IMR-90 (cell line): ENCODE measurements at places on chromosomes 11 and 22. TPM values are rescaled to one million over a fixed set of nuclear protein-coding genes. Genes with fewer than 3 reads are reported as not detected.

DNA sequence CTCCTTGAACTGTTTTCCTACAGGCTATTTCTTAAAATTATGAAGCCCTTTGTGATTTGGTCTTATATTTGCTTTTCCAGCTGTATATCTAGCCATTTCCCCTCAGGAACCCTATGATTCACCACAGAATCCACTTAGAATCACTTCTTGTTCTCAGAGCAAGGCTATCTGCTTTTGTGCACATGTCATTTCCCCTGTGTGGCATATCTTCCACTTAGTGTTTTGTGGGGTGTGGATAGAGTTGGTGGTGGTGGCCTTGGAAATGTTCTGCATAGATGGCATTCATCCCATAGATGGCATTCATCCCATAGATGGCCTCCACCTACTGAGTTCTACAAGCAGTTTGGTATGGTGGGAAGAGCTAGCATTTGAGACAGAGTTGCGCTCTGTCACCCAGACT is 44.7 kb downstream of the SWAP70 start:
- no peaks in the 10 kb centered on the region for H3K36me3 ChIP-seq
- no peak overlapping the region for H3K4me3 ChIP-seq
- peaks cover 3% of the 10 kb centered on the region; the same call in 1 of the 2 replicates for H3K4me1 ChIP-seq

GRCh38 chr11:12052676-12053605 is 44.5 kb upstream of the DKK3 start:
- no peak overlapping the region for H3K27ac ChIP-seq
- peaks cover 3% of the 10 kb centered on the region; the same call in 1 of the 2 replicates for H3K4me1 ChIP-seq
- no peak overlapping the region for H3K4me3 ChIP-seq
- no peaks in the 10 kb centered on the region for H3K27me3 ChIP-seq
- no peaks in the 10 kb centered on the region for H3K36me3 ChIP-seq

DNA sequence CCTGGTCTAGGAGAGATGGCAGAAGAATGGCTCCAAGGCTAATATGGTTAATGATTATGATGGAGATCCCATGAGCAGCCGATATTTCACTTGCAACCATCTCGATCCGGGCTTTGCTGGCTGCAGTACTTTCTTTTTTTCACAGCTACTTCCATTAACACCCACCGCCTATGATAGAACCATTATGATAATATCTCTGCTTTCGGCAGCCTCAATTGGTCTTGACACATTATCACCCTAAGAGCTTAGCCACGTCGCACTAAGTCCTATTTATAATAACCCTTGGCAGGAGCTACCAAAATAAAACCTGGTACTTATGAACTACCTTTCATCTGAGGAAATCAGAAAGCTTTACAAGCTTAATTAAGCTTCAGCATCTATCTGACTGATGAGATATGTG is 7.6 kb upstream of the FJX1 start:
- peaks cover 7% of the 10 kb centered on the region; the same call in 1 of the 2 replicates for H3K27me3 ChIP-seq
- no peak overlapping the region for H3K4me3 ChIP-seq
- H3K4me1 ChIP-seq: peaks cover 2% of the 10 kb centered on the region; the same call in 1 of the 2 replicates
- DNase-seq: no peak

GRCh38 chr11:11427140-11427539 is 74.1 kb upstream of the CSNK2A3 start:
- no peak for DNase-seq
- H3K4me3 ChIP-seq: no peak overlapping the region
- H3K27me3 ChIP-seq: no peaks in the 10 kb centered on the region
- no peak overlapping the region for H3K27ac ChIP-seq
- H3K36me3 ChIP-seq: no peaks in the 10 kb centered on the region
- H3K4me1 ChIP-seq: peaks cover 3% of the 10 kb centered on the region; the same call in 1 of the 2 replicates

- H3K4me1 ChIP-seq: no peaks in the 10 kb centered on the region
- no peak overlapping the region for H3K27ac ChIP-seq
- no peaks in the 10 kb centered on the region for H3K27me3 ChIP-seq
- H3K36me3 ChIP-seq: no peaks in the 10 kb centered on the region
- H3K4me3 ChIP-seq: no peak overlapping the region
Measured at GRCh38 chr11:33606762-33607161, 93.9 kb downstream of the C11orf91 start.

DNA sequence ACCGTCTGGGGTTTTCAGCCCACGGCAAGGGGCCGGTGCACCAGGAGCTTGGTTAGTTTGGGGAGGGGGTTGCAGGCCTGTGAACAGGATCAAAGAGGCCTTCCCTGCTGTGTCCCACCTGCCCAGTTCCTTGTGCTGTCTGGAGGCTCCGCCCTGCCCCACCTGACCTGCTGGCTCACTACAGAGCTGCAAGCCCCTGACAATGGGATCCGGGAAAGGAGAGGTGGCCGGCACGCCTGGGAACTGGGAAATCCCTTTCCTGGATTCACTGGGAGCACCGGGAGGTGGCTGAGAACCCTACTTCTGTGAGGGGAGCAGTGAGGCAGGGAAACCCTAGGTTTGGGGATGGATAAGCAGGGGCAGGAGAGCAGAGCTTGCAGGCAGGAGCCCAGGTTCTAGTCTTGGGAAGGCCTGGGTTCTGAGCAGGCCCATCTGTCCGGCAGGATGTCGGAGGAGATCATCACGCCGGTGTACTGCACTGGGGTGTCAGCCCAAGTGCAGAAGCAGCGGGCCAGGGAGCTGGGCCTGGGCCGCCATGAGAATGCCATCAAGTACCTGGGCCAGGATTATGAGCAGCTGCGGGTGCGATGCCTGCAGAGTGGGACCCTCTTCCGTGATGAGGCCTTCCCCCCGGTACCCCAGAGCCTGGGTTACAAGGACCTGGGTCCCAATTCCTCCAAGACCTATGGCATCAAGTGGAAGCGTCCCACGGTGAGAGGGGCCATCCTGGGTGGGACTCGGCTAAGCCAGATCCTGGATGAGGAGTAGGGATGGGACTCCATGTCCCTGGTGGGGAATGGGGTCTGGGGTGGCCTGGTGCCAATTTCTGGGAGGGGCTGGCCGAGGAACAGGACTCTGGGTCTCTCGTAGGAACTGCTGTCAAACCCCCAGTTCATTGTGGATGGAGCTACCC is 786 bp downstream of the CAPN1 start:
- H3K36me3 ChIP-seq: peaks cover 28% of the 10 kb centered on the region
- DNase-seq: no peak
- peak overlapping the region; percentile 93 for H3K27ac ChIP-seq
- peaks cover 11% of the 10 kb centered on the region for H3K4me1 ChIP-seq
- H3K27me3 ChIP-seq: no peaks in the 10 kb centered on the region
- H3K4me3 ChIP-seq: peak overlapping the region; percentile 94

- no peaks in the 10 kb centered on the region for H3K27me3 ChIP-seq
- DNase-seq: no peak
- no peaks in the 10 kb centered on the region for H3K4me1 ChIP-seq
- no peak overlapping the region for H3K4me3 ChIP-seq
- no peaks in the 10 kb centered on the region for H3K36me3 ChIP-seq
Measured at GRCh38 chr11:85042361-85042760, 584.8 kb downstream of the DLG2 start.

DNA sequence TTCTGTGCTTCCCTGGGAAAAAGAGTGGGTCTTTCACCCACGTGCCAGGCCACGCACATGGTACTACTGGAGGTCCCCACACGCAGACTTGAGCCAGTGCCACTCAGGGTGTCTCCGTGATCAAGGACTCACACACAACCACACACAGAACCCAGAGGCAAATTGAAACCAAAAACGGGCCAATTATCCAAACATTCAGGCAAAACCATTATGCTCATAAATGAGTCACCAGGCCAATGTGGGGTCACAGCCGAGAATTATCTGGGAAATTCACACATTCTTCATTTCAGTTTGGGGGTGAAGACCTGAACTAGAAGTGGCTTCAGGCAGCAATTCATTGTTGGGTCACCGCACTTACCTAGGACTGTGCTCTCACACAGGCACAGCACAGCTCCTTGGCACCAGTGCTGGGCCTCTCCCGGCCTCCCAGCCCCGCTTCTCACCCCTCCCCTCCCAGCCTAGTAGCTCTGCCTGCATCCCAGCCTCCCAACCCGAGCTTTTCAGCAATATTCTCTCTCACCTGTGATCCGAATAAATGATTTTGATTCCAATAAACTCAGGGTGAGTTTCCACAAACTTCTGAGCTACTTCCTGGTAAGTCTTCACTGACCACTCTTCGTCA is 28.0 kb downstream of the ADA2 start:
- no peaks in the 10 kb centered on the region for H3K36me3 ChIP-seq
- H3K4me1 ChIP-seq: peaks cover 2% of the 10 kb centered on the region; the same call in 1 of the 2 replicates
- H3K27me3 ChIP-seq: no peaks in the 10 kb centered on the region; the same call in 1 of the 2 replicates
- H3K4me3 ChIP-seq: no peak overlapping the region
- DNase-seq: peak; percentile 55
- no peak overlapping the region for H3K27ac ChIP-seq

DNA sequence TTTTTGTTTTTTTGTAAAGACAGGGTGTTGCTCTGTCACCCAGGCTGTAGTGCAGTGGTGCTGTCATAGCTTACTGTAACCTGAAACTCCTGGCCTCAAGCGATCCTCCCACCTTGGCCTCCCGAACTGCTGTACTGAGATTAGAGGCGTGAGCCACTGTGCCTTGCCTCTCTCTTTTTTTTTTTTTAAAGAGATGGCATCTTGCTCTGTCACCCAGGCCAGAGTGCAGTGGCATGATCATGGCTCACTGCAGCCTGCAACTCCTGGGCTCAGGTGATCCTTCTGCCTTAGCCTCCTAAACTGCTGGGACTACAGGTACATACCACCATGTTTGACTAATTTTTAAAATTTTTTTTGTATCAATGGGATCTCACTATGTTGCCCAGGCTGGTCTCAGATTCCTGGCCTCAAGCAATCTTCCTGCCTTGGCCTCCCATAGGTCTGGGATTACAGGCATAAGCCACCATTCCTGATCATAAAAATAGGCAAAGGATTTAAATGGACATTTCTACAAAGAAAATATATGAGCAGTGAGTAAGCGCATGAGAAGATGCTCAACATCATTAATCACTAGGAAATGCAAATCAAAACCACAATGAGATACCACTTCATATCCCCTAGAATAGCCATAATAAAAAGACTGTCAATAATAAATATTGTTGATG is 17.3 kb upstream of the CLNS1A start:
- no peaks in the 10 kb centered on the region for H3K36me3 ChIP-seq
- no peak overlapping the region for H3K4me3 ChIP-seq
- no peaks in the 10 kb centered on the region for H3K27me3 ChIP-seq
- H3K27ac ChIP-seq: peak overlapping the region; percentile 85; the same call in 1 of the 2 replicates

DNA sequence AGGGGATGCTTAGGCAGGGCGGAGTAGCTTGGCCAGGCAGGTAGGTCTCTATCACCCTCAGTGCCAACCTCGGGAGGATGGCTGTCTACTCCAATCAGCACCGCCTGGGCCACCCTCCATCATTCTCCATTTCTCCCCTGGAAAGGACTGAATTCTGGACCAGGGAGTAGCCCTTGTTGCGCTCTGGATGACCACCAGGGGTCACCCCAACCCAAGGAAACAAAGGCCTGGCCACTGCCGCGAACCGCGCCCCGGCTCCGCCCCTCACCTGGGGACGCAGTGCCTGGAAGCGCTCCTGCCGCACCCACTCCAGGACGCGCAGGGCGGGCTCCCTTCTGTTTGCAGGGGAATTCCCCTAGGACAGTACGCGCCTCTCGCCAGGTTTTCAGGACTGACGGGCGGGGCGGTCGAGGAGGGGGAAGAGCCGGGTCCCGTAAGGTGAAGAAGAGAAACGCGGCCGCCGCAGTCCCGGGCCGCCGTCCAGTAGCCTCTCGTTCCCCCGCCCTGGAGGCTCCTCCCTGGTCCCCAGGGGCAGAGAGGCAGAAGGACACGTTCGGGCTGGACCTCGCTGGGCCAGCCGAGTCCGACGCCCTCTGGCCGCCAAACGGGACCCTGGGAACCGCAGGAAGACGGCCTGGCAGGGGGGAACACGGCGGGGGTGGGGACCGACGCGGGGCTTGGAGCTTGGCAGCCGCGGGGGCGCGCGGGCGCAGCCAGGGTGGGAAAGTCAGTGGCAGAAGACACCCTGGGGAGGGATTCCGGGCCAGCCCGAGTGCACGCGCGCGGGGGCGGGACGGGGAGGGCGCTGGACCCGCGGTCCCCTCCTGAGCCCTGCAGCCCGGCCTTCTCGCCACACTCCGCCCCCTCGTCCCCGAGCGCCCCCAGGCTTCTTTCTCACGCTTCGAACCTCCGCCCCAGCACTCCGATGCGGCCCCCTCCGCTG is 7.1 kb downstream of the SCN4B start:
- no peaks in the 10 kb centered on the region for H3K36me3 ChIP-seq
- DNase-seq: peak; percentile 41
- no peak overlapping the region for H3K27ac ChIP-seq
- H3K27me3 ChIP-seq: peaks cover 36% of the 10 kb centered on the region

DNA sequence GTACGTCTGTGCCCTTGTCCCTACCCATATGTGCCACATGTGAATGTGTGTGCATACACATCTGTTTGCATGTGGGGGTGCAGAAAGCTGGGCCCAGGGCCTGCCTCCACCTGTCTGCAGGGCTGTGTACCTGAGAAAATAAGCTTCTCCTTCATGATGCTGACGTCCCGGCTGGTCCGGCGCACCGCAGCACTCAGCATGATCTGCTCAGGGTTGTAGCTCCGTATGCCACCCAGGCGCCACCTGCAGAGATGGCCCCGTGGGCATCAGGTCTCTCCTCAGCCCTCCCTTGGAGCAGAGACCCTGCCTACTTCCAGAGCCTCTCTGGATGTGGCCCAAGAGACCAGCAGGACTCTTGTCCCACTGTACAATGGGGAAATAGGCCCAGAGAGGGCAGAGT is 3.8 kb upstream of the KLHL35 start:
- no peaks in the 10 kb centered on the region for H3K36me3 ChIP-seq
- no peak overlapping the region for H3K27ac ChIP-seq
- peaks cover 20% of the 10 kb centered on the region for H3K27me3 ChIP-seq
- no peak overlapping the region for H3K4me3 ChIP-seq

DNA sequence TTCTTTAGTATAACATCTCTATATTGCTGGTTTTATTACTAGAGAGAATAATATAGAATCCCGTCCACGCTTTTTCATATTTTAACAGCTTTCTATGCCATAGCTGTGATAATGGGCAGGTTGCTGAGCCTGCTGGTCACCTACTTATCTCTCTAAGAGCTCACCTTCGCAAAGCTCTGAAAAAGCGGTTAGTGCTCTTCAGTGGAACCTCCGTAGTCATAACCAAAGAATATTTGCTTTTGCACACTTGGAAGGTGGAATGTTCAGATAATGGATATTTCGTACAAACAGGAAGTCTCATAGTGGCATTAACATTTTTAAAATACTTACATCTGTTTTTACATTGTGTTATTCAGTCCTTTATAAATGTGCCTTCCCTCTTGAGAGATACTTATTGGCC is 388.9 kb upstream of the ANO3 start:
- H3K36me3 ChIP-seq: no peaks in the 10 kb centered on the region
- H3K4me3 ChIP-seq: no peak overlapping the region

GRCh38 chr11:45385844-45386243 is 99.7 kb upstream of the SYT13 start:
- no peaks in the 10 kb centered on the region for H3K36me3 ChIP-seq
- H3K27ac ChIP-seq: no peak overlapping the region
- DNase-seq: no peak
- no peaks in the 10 kb centered on the region for H3K4me1 ChIP-seq
- H3K27me3 ChIP-seq: peaks cover 11% of the 10 kb centered on the region; the same call in 1 of the 2 replicates
- H3K4me3 ChIP-seq: no peak overlapping the region

- no peak overlapping the region for H3K27ac ChIP-seq
- H3K27me3 ChIP-seq: peaks cover 38% of the 10 kb centered on the region
- no peak overlapping the region for H3K4me3 ChIP-seq
- no peak for DNase-seq
- H3K4me1 ChIP-seq: no peaks in the 10 kb centered on the region
- no peaks in the 10 kb centered on the region for H3K36me3 ChIP-seq
Measured at GRCh38 chr11:1842149-1843097, 3.6 kb downstream of the TNNI2 start.

Gene CRYBB3
- polyA plus RNA-seq: not detected in 2 replicates

Gene HOATZ
- not detected in 2 replicates for polyA plus RNA-seq

Gene OR52L1
- polyA plus RNA-seq: not detected in 2 replicates

Gene CLCF1
- polyA plus RNA-seq: 27.8 and 34.4 TPM in 2 replicates

Gene SCN2B
- polyA plus RNA-seq: 0.05 and 0.10 TPM in 2 replicates

Gene MRGPRF
- 27.3 and 28.8 TPM in 2 replicates for polyA plus RNA-seq

Gene TRPC6
- 0.46 and 0.99 TPM in 2 replicates for polyA plus RNA-seq

Gene C11orf42
- not detected in 2 replicates for polyA plus RNA-seq

Gene SAA2
- not detected in 2 replicates for polyA plus RNA-seq
